ENCODE measurements at places on chromosomes 7 and 10. TPM values are rescaled to one million over a fixed set of nuclear protein-coding genes. Genes with fewer than 3 reads are reported as not detected.

Gene ERVW-1
- not detected for total RNA-seq

Gene KCNH2
- 1.9 TPM for total RNA-seq

Gene PRLHR
- total RNA-seq: not detected

Gene TCAF2
- total RNA-seq: 0.07 TPM

Gene CRHR2
- total RNA-seq: not detected

Gene CC2D2B
- 0.52 TPM for total RNA-seq

Gene LAMB4
- 3.7 TPM for total RNA-seq

Gene SPDYE11
- total RNA-seq: not detected

Gene EIF4EBP2
- 27.9 TPM for total RNA-seq

Gene GIMAP5
- total RNA-seq: not detected

Gene CHAT
- not detected for total RNA-seq

Gene DGKB
- not detected for total RNA-seq

Gene CALHM1
- not detected for total RNA-seq

Gene NUDCD3
- total RNA-seq: 51.1 TPM

Gene POM121C
- 8.4 TPM for total RNA-seq

Gene GARIN1A
- total RNA-seq: not detected

Gene LRIT1
- not detected for total RNA-seq

Gene CYP3A5
- 0.75 TPM for total RNA-seq

Gene ARF5
- total RNA-seq: 276 TPM

Gene SHOC2
- total RNA-seq: 21.8 TPM

Gene CACNA2D1
- 6.1 TPM for total RNA-seq

Gene ZNF117
- total RNA-seq: 2.0 TPM

Gene ECHDC3
- 26.3 TPM for total RNA-seq

Gene RAMP3
- not detected for total RNA-seq

Gene NHLRC2
- total RNA-seq: 12.9 TPM

Gene CYP26C1
- 0.43 TPM for total RNA-seq

Gene IGFBP1
- 4.6 TPM for total RNA-seq

Gene TDRD1
- not detected for total RNA-seq

Gene SPDYE1
- total RNA-seq: not detected

Gene DCLRE1A
- 7.9 TPM for total RNA-seq

Gene LRRC17
- 7.8 TPM for total RNA-seq

Gene JAKMIP3
- under 0.01 TPM for total RNA-seq

Gene GNAT3
- not detected for total RNA-seq

Gene SIRT1
- total RNA-seq: 10.5 TPM

Gene SLC13A4
- not detected for total RNA-seq

Gene EGR2
- not detected for total RNA-seq

Gene COL17A1
- 1.7 TPM for total RNA-seq

Gene NEBL
- 4.6 TPM for total RNA-seq

Gene SPDYE9
- not detected for total RNA-seq

Gene TRA2A
- total RNA-seq: 28.7 TPM

Gene PTPRN2
- total RNA-seq: 2.5 TPM

Gene AGMO
- total RNA-seq: not detected

Gene TMEM184A
- total RNA-seq: 2.2 TPM

Gene SAP25
- not detected for total RNA-seq

Gene ATG9B
- total RNA-seq: 0.07 TPM

Gene MICALL2
- total RNA-seq: 8.1 TPM

Gene CALCR
- not detected for total RNA-seq

Gene SKIDA1
- total RNA-seq: 0.52 TPM

Gene PVRIG
- not detected for total RNA-seq
